Stimulated activated CD4-positive, alpha-beta T cell treated with anti-CD3 and anti-CD28 coated beads, Interleukin-1b, Interleukin-23, amount 100 ng/mL, for 1 hour (primary cell): ENCODE measurements at places on chromosomes 3 and 15.

GRCh38 chr3:31322460-31322859, 210.3 kb upstream of the STT3B start:
- no peak for DNase-seq

- no peak for DNase-seq
Observed at GRCh38 chr3:64056606-64057180, 33.4 kb upstream of the PSMD6 start.

DNA sequence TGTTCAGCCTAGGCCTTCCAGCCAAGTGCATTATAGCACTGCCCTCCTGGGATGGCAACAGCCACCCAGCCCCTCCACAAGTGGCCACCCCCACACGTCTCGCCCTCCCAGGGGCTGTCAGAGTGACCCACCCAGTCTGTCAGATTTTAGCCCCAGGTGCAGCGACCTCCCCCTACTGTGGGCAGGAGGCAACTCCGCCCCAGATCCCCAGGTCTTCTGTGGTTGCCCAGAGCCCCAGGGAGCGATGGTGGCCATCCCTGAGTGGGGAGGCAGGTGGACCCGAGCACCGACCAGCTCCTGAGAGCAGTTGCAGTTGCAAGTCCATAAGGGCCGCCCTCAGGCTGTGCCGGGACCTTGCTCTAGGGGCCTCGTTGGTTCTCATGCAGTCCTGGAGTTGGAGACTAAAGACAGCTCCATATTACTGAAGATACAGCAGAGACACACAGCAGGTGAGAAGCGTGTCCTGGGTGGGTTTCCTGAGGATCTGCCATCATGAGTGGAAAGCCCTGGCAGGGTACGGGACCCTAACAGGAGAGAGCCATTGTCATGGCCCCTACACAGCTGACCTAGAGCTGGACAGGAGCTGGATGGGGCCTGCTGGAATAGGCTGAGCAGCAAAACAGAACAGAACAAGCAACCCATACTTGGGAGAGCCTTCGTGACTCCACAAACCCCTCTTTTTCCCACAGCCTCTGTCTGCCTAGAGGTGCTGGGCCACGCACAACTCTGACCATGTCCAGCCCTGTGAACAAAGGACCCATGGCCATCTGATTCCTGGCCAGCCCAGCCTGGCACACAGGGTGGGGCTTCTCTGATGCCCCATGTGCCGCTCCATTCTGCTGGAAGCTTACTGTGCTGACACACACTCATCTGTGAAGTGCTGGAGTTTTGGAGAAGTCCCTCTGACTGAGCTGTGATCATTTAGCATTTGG, 110.3 kb upstream of the ALDH1A3 start:
- no peak for DNase-seq

- DNase-seq, result no peak
Observed at GRCh38 chr3:37504583-37505357, 330.4 kb upstream of the LRRFIP2 start.

GRCh38 chr15:101028772-101029438, 109.7 kb downstream of the LRRK1 start:
- no peak for DNase-seq

DNA sequence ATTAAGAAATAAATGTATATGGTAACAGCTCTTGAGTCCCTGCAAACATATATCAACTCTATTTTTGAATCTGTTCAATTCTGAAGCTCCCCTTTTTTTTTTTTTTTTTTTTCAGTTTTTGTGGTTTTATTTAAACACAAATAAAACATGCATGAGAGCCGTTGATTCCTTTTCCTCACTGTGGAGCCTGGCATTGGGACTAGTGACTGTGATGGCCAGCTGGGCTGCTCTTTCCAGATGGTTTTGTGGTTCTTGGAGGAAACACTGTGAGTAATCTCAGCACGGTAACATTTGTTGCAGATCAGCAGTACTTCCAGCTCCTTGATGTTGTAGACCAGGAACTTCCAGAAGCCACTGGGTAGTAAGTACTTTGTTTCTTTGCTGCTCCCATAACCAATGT, 15.9 kb downstream of the EMC7 start:
- no peak for DNase-seq

DNA sequence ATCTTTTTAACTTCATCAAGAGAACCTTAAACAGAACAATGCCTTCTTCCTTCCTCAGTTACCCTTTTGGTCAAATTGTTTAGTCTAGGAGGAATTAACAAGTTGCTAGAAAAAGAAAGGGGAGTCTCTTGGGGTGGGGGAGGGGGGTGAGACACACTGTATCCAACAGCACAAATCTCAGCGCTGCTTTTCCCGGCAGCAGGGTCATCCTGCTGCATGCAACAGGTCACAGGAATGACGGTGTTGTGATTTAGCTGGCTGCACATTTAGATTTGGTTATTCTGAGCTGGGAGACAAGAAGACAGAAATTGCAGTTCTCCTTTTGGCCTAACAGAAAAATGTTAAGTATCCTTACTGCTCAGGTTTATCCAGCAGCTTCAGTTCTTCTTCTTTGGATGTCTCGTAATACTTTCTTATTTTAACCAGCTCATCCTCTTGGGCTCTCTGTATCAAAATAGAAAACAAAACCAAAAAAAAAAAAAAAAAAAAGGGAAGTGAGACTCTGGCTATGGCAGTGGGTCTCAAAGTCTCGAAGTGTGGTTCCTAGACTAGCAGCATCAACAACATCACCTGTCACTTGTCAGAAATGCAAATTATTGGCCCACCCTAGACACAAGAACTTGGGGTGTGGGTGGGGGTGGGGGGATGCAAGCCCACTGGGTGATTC, 190.5 kb downstream of the GREM1 start:
- DNase-seq, result no peak

GRCh38 chr15:58501006-58501405, 69.2 kb downstream of the LIPC start:
- no peak for DNase-seq

DNA sequence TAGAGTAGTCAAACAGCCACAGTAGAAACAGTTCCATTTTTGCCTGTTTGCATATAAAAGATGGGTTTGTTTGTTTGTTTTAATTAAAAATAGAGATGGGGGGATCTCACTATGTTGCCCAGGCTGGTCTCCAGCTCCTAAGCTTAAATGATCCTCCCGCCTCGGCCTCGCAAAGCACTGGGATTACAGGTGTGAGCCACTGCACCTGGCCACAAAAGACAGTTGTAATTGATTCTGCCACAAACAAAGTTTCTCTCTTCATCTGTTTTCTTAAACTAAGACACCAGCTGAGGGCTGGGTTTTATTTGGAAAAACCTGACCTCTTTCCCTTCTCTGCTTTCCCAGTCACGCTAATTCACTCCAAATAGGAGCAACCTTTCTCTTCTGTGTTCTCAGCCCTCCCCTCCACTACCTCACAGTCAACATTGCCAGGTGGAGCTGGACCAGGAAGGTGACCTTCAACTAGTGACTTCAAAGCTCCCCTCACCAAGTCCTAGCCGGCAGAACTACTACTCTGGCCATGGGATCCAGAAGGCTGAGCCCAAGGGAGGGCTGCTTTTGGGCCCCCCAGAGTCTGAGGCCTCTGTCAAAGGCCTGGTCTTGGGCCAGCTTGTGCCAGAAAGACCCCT, 1.5 kb upstream of the IDH2 start:
- no peak for DNase-seq

DNA sequence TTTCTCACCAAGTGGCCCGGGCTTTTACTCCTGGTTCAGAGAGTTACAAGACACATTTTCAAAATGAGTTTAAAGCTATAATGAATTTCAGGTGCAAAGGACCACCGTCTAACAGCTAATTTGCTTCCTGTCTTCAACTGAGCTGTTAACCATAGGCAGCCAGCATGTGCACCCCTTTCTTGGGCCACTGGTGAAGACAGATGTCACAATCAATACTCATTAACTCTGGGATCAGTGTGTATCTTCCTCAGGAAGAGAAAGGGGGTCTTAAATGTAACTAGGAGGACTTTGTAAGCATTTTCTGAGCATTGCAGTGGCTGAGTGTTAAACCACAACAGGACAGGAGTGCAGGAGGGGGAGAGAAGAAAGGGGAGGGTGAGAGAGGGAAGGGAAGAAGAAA, 750.7 kb upstream of the CFAP20DC start:
- DNase-seq, result no peak

GRCh38 chr15:31478702-31479221, 152.1 kb downstream of the KLF13 start:
- DNase-seq, result no peak

DNA sequence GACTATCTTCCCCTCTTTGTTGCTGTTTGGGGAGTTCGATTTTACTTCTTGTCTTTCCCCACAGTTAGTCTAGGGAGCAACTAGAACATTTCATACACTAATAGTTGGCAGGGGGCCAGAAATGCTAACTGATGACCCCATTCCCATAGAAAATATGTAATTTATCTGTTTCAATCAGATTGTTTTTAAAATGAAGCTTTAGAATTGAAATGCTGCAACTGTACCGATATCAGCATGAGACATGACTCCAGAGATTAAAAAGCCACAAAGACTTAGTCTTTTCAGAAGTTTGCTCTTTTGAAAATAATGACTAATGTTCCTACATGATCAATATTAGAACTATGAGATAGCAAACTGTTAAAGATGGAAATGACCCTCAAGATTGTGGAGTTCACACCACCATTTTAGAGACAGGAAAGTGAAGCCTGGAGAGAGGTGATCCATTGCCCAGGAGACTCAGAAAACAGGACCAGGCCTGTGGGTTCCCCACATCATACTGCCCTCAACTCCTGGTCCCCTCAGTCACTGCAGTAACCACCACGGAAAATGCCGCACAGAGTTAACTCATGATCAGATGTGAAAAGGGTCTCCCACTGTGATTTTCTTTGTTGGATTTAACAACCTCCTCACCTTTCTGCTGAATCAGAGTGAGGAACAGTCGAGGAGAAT, 130.3 kb downstream of the CHDH start:
- no peak for DNase-seq

GRCh38 chr3:46979958-46980497, 562 bp downstream of the NBEAL2 start:
- DNase-seq, result no peak

- DNase-seq, result no peak
Observed at GRCh38 chr15:91849749-91850161, 3.8 kb upstream of the SLCO3A1 start.

DNA sequence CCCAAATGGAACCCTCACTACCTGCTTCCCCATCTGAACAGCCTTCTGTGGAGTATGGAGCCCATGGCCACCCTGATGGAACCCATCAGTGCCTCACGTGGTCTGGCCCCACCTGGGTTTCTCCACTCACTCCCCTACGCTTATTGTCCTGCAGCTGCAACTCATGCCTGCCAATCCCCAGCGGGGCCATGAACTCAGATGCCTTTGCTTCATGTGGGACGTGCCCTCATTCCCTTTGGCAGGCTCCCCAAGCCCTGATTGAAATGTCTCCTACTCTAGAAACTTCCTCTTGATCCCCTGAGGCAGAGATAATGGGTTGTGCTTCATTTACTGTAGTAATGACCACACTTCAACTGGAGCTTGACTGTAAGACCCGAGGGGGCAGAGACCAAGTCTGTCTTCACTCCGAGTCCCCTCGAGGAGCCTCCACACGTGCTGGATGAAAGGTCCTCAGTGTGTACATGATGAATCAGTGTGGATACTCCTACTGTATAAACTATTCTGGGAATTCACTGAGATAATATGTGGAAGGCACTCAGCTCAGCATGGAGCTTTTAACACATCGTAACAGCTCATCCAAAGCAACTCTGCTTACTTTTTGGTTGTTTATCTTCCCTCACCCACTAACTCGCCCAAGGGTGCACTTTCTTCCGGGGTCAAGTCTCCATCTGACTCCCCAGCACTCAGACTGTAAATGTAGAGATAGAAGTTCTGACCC, 232.8 kb upstream of the BHLHE40 start:
- DNase-seq, result no peak

DNA sequence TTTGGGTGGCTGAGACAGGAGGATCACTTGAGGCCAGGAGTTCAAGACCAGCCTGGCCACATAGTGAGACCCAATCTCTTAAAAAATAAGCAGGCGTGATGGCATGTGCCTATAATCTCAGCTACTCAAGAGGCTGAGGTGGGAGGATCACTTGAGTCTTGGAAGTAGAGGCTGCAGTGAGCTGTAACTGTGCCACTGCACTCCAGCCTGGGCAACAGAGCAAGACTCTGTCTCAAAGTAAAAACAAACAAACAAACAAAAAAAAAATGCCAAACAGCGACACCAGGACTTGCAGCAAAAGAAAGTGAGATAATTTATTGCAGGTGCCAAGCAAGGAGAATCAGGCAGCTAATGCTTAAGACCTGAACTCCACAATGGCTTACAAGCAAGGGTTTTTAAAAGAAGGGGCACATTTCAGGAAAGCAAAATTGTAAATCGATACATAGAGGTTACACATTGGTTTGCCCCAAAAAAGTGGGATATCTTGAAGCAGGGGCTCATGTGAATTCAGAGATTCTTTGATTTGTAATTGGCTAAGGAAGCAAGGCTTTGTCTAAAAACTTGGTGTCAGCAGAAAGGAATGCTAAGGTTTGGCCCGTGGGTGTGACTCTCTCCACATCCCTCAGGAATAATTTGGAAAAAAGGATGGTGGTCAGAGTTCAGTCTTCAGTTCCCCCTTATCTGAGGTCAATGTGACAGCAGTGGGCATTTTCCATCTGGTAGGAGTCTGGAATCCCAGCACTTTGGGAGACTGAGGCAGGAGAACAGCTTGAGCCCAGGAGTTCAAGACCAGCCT, 5.2 kb upstream of the MPI start:
- DNase-seq, result no peak

GRCh38 chr3:135860761-135861160, 104.8 kb upstream of the PPP2R3A start:
- no peak for DNase-seq

- no peak for DNase-seq
Observed at GRCh38 chr3:46935168-46935858, 41.2 kb downstream of the CCDC12 start.

DNA sequence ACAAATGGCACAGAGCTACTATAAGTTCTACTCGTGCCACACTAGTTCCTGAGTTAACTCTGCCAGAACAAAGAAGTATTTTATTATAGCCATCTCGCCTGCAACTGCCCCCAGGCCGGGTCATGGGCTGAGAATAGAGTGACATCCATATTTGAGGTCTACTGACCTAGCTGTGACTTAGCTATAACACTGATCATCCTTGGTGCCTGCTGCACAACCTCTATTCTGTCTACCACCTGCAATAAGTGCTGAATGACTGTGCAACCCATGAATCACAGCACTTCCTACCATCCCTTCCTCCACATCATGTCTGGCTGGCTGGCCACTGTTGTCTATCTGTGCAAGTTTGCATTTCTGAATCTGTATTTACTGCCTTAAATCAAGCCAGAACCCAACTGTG, 506.5 kb upstream of the TBL1XR1 start:
- no peak for DNase-seq

DNA sequence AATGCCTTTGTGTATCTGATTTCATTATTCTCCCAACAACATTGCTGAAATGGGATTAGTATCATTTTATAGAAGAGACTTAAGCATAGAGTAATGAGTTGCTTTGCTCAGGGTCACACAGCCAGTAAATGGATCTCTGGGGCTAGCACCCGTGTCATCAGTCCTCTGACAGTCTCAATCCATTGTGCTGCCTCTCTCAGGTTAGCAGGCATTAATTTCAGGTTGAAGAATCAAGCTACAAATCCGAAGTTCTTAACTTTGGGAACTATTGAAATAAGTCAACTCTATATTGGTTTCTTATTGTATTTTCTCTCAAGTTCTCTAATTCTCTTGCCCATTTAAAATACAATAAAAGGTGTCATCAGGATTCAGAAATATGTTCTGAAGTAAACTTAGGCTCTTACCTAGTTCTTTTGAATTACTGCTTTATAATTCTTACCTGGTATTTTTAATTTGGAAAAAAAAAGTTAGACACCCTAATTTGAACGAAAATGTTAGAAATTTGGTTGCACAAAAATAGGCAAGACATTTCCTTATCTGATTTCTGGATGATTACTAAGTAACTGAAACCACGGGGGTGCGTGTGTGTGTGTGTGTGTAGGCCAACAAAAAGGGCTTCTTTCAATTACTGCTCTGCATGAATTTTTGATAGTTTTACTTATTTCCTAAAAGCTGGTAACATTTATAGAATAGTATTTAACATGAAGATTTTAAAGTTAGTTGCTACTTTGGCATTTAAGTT, 189.8 kb downstream of the MBNL1 start:
- DNase-seq, result peak; percentile 10
